Activated naive CD4-positive, alpha-beta T cell treated with Interleukin-2 at 50 U/mL for 16 hours (primary cell): ENCODE measurements at places on chromosomes 1 and 21.

- no peak for DNase-seq
Observed at GRCh38 chr1:66090859-66091457, 298.3 kb downstream of the PDE4B start.

GRCh38 chr1:226619031-226619430 is 70.5 kb downstream of the STUM start:
- no peak for DNase-seq

DNA sequence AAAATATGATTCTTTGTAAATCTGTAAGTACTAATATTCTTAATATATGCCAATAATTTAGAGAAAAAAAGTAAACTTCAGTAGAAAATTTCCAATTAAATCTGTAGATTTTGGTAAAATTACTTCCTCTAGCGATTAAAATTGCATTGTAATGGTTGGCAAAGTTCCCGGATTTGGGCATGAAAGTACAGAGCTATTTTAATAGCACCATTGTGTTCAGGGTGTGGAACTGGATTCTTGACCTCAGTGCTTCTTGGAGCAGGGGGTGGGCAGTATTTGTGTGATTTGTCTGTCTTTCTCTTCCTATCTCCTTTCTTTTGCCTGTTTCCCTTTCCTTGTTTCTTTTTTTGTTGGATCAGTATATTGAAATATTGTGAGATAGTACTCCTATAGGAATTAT is 72.1 kb downstream of the DNM3 start:
- no peak for DNase-seq

GRCh38 chr1:157099633-157100009 is at the start of gene ETV3L:
Gene ETV3L, minus strand, starts transcription at chr1:157099808. Its CDS starts 285 bp downstream, at chr1:157099523.
- no peak for DNase-seq

- no peak for DNase-seq
Observed at GRCh38 chr1:48371598-48371997, 100.4 kb downstream of the SPATA6 start.

DNA sequence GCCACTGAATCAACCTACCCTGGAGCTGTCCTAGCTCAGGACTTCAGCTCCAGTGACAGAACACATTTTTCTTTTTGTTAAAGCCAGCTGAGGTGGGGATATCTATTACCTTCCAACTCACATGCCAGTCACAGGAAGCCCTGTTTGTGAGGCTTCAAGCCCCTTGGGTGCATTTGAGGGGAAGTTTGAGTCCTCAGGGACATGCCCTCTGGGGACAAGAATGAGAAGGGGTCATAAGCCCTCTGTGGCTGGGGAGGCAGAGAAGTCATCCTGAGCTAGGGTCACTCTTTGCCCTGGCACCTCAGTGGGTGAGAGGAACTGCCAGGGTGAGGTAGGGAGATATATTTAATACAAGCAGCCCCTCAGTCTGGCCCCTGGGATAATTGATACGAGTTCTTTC is 33.5 kb upstream of the CLDN14 start:
- no peak for DNase-seq

DNA sequence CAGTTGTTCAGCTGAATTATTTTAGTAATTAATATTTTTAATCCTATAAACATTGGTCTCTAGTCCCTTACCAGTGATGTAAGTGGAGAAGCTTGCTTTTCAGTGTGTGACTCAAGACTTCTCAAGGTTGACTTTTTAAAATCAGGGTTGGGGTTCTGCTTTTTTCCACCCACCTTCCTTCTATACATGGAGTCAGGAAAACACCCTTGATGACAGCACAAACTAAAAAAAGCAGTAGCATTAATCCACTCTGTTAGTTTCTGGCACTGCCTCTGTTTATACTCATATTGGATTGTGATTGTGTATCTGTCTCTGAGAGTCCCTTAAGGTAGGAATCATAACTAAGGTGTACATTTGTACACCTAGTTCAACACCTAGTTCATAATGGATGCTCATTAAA is 8.3 kb upstream of the PLEKHO1 start:
- DNase-seq: no peak

- DNase-seq: no peak
Observed at GRCh38 chr1:110464340-110464739, 13.4 kb downstream of the PROK1 start.

DNA sequence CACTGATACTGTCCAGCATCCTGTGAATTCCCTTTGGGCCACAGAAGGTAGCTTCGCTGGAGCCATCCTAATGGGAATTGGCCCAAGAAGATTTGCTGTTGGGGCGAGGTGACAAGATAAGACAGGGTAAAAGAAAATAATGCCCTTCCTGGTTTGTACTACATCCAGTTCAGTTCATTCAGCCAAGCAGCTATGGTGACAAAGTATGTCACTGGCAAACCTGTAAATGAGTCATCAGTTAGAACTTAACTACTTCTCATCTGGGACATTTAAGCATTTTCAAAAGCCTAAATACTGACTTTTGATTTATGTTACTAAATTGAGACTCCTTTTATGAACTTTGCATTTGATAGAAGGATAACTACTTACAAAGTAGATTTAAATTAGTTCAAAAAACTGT is 54.2 kb downstream of the WDR64 start:
- no peak for DNase-seq

GRCh38 chr1:23035823-23036452 is 16.7 kb downstream of the KDM1A start:
- no peak for DNase-seq

DNA sequence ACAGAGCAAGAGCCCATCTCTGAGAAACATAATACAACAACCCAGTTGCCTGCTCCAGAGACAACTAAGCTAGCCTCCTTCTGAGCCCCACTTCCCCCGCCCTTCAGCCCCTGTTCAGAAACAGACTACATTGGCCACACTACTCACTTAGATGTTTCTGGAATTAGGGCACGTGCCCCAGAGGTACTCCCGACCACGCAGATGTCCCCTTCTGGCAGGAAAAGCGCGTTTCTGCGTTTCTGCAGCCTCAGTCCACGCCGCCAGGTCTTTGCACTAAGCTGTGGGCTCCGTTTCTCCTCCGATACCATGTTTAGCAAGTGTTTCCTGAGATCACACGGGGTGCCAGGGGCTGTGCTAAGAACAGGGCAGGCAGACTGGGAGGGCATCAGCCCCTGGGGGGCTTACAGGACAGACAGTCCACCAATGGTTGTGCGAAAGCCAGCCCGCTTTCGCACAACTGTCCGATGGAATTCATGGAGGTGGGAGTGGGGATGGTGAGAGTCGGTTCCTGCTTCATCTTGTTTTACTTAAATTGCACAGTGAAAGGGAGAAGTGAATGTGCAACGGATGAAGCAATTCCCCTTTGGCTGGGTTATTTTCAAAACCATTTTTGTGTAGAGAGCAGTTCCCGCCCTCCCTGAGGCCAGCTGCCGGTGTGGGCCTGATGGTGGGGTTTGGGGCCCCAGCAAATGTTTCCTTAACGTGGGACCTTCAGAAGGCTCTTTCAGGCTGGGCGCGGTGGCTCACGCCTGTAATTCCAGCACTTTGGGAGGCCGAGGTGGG is 2.7 kb downstream of the PIK3CD start:
- peak; percentile 34 for DNase-seq

DNA sequence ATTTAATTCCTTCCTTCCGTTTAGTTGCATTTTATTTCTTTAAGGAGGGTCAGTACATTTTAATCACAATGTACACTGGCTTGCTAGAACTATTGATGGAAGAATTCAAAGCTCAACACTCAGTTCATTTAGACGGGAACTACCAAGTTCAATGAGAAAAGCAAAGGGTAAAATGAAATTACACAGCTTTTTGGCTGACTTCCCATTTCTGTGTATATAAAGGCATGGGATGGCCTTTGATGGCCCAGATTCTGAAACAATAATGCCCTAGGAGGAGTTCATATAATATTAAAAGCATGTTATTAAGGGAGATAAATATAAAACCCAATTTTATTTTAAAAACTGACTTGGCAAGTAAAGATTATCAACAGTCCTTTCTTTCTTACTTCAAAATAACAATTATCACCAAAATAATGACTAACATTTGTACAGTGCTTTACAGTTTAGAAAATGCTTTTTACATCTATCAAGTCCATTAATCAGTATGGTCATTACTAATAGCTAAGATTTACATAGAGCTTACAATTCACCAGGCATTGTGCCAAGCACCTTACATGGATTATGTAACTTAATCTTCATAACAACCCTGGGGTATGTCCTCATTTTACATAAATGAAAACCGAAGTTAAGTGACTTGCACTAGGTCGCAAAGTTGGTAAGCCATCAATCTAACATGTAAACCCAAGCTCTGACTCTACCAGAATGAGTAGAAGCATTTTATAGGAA is 402.4 kb downstream of the OMA1 start:
- DNase-seq: no peak

DNA sequence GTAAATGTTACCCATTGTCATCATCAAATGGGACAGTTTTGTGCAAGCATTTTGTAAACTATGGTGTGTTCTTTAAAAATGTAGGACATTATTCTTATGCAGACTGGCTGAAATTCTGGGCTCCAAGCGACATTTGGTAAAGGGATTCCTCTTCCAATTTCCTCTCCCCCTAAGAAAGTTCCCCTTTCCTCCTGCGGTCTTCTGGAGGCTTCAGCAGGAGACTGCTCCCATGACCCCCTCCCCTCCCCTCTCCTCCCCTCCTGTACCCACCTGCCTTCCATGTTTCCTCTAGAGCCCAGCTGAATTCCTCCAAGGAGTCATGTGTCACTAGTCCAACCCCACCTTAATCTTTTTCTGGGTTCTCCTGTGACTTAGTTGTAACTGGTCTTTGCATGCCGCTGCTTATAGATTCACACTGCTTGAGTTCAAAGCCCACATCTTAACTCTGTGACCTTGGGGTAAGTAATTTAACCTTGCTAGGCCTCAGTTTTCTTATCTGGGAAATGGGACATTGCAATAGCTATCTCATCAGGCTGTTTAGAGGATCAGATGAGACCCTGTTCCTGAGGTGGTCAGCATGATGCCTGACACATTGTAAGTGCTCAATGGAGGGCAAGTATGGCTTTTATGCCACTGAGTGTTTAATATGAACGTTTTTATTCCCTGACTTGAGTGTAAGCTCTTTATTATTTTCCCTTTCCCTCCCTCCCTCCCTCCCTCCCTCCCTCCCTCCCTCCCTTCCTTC is 69.9 kb upstream of the WDR26 start:
- DNase-seq: no peak

GRCh38 chr1:118739501-118739900 is 248.6 kb downstream of the TBX15 start:
- DNase-seq: no peak

DNA sequence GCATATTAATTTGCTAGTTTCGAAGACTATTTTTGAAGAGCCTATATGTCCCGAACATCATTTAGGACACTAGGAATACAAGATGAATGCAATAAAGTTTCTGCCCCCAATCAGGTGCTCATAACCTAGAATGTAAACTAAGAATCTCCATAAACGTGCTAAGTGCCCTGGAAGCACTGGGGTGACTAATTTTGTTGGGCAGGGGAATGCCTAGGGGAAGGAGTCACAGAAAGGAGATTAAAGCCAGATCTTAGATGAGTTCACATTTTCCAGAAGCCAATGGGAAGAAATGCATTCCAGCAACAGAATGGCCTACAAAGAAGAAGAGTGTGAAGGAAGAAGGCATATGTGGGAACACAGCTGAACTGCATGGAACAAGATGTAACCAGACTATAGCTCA is 19.5 kb downstream of the SCYL3 start:
- DNase-seq: no peak

DNA sequence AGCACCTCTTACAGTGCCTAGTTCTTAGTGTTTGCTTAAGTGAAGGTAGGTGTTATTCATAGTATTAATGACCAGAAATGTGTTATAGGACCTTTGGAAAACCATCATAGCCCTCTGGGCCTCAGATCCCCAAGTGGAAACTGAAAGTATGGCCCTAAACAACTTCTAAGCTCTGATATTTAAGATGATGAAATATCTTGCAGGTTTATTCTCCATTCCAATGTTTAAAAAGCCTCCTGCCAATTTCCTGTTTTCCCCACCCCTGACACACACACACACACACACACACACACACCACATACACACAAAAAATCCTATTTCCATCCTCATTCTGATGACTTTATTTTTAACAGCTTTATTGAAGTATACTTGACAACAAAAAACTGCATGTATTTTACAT is 108.2 kb downstream of the DIRAS3 start:
- no peak for DNase-seq

GRCh38 chr1:15249081-15249480 is 2.1 kb downstream of the FHAD1 start:
- DNase-seq: peak; percentile 65

DNA sequence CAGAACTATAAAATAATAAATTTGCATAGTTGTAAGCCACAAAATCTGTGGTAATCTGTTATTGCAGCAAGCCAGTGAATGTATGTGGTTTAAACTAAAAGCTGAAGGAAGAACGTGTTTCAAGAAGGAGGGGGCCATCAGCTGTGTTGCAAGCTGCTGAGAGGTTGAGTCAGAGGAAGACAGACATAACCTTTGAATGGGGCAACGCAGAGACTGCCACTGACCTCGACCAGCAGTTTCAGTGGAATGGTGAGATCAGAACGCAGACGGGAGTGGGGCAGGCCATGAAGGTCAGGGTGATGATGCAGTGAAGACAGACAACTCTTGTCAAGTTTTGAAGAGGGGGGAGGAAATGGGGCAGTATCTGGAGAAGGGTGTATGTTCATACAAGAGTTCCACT is 23.2 kb upstream of the QSOX1 start:
- no peak for DNase-seq

DNA sequence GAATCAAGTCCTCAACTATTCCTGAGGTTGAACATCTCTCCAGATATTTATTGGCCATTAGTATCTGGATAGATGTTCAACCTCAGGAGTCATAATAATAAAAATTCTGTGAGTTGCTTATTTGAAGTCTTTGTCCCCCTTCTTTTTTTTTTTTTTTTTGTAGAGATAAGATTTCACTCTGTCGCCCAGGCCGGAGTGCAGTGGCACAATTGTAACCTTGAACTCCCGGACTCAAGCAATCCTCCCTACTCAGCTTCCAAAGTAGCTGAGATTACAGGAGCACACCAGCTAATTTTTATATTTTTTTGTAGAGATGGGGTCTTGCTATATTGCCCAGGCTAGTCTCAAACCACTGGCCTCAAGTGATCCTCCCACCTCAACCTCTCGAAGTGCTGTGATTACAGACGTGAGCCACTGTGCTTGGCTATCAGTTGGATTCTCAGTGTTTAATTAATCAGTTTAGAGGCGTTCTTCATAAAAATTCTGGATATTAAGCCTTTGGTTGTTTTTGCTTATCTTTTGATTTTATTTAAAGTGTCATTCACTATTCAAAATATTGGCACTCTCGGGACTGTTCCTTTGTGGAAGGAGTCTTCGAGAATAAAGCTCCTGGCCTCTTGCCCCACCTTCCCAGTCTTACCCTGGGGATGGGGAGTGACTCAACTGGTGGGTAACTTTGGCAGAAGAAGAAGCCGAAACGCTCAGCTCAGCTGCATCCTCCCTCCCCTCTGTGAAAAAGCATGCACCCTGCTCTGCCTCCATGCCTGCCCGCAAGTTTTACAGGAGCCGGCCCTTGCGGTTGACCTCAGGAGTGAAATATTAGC is 11.2 kb upstream of the HYI start:
- no peak for DNase-seq

GRCh38 chr1:38190983-38191382 is 144.4 kb upstream of the POU3F1 start:
- no peak for DNase-seq

DNA sequence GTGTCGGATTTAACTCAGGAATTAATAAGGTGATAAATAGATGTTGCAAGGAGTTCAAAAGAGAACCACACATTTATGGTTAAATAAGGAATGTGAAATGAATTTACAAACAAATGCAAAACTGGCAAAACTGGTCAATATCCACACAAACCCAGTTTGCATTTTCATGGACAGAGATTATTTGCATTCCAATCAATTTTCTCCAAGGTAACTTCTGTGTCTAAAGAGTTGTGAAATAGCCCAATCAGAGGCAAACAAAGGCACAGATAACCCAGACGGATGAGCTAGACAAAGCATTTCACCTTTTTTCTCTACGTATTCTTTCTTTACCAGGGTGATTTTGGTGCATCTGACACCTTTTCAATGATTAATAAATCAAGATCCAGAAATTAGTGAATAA is 63.9 kb downstream of the MAP3K7CL start:
- DNase-seq: no peak
